Heart left ventricle (tissue), 16 donors: ENCODE measurements at places on chromosomes 5 and 9.

GRCh38 chr5:172417130-172417841, 37.0 kb downstream of the SH3PXD2B start:
- H3K4me1 ChIP-seq, result peaks cover 32% of the 10 kb centered on the region

GRCh38 chr5:88732181-88732633, 150.8 kb downstream of the MEF2C start:
- no peaks in the 10 kb centered on the region for H3K27me3 ChIP-seq
- peak; percentile 45 for DNase-seq

DNA sequence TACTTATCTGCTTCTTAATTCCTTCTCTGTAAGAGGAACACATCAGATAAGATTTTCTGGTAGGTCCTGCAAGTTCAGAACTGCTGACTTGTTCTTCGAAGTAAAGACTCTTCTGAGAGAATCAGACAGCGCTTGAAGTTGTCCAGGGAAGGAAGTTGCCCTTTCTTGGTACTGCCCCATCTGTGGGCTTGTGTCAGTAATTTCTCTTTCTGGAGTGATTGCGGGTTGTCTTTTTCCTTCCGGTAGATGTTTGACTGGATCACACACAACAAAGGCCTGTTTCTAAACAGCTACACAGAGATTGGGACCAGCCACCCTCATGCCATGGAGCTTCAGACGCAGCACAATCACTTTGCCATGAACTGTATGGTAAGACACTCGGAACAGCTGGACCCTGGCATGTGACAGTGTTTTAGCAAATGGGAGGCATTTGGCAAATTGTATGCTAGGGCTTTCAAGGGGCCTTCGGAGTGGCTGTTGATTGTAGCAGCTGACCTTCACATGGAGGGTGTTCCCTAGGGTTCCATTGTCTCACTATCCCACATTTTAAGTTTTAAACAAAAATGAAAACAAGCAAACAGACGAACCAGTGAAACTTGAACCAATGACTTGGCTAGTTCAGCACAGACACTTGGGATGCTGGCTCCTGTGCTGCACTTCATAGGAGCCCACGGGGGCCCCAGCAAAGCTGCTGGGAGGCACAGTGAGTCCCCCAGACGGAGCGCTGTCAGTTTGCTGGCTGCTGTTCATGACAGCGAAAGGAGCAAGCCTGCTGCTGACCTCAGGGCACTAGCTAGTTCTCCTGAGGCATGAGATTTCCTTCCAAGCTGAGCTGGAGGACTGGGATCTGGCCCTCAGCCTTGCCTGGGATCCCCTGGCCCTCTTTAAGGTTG, 149.9 kb downstream of the TRIO start:
- no peaks in the 10 kb centered on the region for H3K27me3 ChIP-seq
- no peak overlapping the region for H3K4me3 ChIP-seq
- DNase-seq, result no peak
- H3K36me3 ChIP-seq, result peaks cover 53% of the 10 kb centered on the region
- H3K27ac ChIP-seq, result no peak overlapping the region

DNA sequence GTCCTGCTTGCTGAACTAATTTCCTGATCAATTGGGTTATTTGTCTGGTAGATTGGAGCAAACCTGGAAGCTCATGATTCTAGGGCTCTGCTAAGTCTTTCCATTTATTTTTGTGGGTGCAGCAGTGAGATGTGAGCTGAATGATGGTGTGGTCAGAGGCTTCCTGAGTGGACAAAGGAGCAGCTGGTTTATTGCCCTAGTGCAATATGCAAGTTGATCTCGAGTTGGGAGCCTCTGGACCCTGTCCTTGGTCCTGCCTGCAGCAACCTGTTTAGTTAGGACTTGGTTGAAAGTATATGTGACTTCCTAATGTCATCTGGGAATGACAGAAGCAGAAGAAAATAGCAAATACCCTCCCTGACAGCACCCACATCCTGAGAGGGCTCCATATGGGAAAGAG, 4.2 kb upstream of the UNC5A start:
- no peaks in the 10 kb centered on the region for H3K36me3 ChIP-seq
- H3K4me3 ChIP-seq, result no peak overlapping the region
- no peak overlapping the region for H3K27ac ChIP-seq
- DNase-seq, result no peak

- DNase-seq, result no peak
- peak overlapping the region; percentile 5 for H3K27ac ChIP-seq
- peaks cover 40% of the 10 kb centered on the region for H3K4me1 ChIP-seq
- no peaks in the 10 kb centered on the region for H3K36me3 ChIP-seq
- no peaks in the 10 kb centered on the region for H3K27me3 ChIP-seq
Observed at GRCh38 chr5:115774684-115775083, 41.8 kb downstream of the CDO1 start.

DNA sequence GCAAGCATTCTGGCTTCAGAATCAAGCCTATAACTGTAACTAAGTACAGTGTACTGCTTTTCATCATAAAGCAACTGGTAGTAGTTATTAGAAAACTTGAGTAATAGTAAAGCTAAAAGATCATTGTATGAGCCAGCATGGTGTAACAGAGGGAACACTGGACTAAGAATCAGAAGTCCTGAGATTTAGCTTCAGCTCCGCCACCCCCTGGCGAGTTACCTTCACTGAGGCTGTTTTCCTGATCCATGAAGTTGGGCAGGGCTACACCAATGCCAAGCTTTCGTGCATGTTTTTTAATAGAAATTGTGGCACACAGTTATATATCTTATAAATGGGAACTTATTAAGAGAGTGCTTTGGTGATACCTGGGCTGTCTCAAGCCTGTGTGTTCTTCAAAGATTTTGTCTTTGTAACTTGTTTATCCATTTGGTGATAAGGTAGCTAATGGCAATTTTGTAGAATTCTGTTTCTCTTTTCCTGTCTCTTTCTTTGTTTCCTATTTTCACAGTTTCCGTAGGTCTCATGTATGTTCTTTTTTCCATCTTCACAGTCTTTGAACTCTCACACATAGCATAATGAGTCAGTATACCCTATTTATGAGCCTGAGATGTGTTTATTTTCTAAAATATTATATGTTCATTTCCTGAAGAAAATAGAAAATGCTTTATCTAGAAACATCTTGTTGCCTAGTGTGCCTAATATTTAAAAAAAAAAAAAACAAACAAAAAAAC, 102.3 kb downstream of the GDNF start:
- peaks cover 11% of the 10 kb centered on the region for H3K36me3 ChIP-seq
- no peak overlapping the region for H3K27ac ChIP-seq
- no peak for DNase-seq

DNA sequence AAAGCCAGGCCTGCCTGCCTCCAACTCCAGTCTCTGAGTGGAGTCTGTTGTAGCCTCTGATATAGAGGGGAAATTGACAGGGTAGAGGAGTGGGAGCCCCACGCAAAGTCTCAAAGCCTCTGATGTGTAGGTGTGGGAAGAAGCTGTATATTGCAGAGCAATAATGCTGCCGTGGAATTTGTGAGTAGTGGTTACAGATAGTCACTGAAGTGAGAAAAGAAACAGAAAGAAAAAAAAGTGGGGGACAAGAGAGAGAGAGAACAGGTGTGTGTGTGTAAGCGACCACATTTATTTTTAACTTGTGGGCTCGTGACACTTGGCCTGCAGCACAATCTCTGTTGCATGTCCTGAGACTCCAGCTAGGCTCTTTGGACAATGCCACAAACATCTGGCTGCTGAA, 227.8 kb downstream of the NSG2 start:
- no peak overlapping the region for H3K27ac ChIP-seq
- no peaks in the 10 kb centered on the region for H3K36me3 ChIP-seq
- H3K4me3 ChIP-seq, result no peak overlapping the region
- no peaks in the 10 kb centered on the region for H3K27me3 ChIP-seq

- H3K36me3 ChIP-seq, result no peaks in the 10 kb centered on the region
- DNase-seq, result no peak
- no peak overlapping the region for H3K27ac ChIP-seq
- H3K4me3 ChIP-seq, result no peak overlapping the region
Observed at GRCh38 chr9:10921671-10922070, 308.9 kb upstream of the PTPRD start.

DNA sequence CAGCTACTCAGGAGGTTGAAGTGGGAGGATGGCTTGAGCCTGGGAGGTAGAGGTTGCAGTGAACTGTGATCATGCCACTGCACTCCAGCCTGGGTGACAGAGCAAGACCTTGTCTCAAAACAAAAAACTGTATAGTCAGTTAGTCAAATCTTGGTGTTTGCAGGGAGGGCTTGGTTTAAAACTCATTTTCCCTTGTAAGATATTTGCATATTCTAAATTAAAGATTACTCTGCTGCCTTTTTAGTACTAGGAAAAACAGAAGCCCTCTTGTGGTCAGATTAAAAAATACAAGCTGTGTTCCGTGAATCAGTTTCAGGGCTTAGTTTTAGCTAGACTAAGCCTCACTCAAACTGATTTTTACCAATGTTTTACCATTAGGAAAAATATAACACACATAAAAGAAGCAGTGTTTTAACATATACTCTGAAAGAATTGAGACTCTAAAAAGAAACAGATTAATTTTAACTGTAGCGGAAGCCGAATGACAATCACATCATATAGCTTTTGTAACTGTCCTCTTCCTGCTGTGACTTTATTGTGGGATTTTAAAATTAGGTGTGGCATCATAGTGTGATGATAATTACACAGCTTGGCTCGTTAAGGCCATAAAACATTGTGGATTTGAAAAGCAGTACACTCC, 84.9 kb upstream of the BASP1 start:
- H3K36me3 ChIP-seq, result no peaks in the 10 kb centered on the region
- H3K27ac ChIP-seq, result no peak overlapping the region
- peaks cover 3% of the 10 kb centered on the region for H3K4me1 ChIP-seq
- H3K4me3 ChIP-seq, result no peak overlapping the region

DNA sequence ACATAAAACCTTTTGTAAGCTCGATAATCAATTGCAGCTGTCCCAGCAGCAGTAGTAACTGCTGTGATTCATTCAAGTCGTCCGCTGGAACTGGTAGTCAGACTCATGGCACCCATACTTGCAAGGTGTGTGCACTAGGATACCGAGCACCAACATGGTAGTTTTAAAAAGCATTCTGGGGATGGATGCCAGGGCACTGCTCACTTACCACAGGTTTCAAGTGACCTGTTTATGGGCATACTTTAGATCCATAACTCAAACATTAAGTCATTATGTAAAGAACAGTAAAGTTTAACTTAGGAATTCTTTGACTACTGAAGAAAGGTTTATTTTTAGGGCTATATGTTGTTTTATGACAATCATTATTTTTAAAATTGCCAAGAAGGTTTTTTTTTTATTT, 2277.6 kb downstream of the MAT2B start:
- no peak overlapping the region for H3K27ac ChIP-seq
- no peak for DNase-seq
- no peaks in the 10 kb centered on the region for H3K27me3 ChIP-seq
- no peaks in the 10 kb centered on the region for H3K36me3 ChIP-seq
- H3K4me3 ChIP-seq, result no peak overlapping the region
- H3K4me1 ChIP-seq, result no peaks in the 10 kb centered on the region

DNA sequence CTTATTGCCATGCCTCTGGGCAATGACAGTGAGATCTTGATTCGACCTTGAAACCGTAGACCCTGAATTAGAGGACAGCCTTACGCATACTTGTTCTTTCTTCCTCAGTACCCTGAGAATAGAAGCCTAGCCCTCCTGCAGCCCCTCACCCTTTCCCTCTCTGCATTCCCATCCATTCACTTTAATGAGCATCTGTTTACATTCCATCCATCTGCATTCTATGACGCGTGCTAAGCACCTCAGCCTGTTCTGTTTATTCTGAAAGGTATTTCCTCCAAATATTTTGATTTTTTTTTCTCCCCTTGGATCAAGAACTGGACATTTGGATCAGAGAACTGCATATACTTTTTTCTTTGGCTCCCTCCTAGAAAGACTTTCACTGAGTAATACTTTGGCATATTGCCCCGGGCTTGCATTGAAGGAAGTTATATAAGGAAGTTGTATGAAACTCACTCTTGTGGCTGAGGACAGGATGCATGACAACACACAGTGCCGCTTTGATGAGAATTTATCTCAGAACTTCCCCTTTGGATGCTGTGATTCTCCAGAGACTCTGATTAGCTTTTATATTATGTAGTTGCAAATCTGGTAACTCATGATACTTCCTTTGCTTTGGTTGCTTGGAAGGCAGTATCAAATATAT, 15.7 kb downstream of the TMEM8B start:
- peak overlapping the region; percentile 68 for H3K27ac ChIP-seq
- H3K4me1 ChIP-seq, result peaks cover 32% of the 10 kb centered on the region
- DNase-seq, result peak; percentile 70
- no peak overlapping the region for H3K4me3 ChIP-seq

DNA sequence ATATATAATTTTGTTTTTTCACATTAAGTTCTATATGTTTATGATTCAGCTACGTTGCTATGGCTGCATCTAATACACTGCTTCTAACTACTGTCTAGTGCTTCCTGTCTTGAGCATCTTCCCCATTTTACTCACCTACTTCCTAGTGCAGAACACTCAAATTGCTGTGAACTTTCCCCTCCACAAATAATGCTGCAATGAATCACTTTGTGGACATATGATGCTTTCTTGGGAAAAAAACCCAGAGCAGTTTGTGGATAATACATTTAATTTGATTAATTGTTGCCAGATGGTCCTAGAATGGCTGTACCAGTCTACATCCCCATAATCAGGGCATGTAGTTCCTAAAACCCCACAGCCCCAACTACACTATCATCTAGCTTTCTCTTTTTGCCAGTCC, 18.5 kb downstream of the CD180 start:
- peaks cover 9% of the 10 kb centered on the region for H3K4me1 ChIP-seq
- no peak overlapping the region for H3K4me3 ChIP-seq
- no peaks in the 10 kb centered on the region for H3K36me3 ChIP-seq
- no peaks in the 10 kb centered on the region for H3K27me3 ChIP-seq
- no peak overlapping the region for H3K27ac ChIP-seq

- H3K27ac ChIP-seq, result no peak overlapping the region
- H3K27me3 ChIP-seq, result peaks cover 10% of the 10 kb centered on the region
- H3K4me1 ChIP-seq, result no peaks in the 10 kb centered on the region
- no peak for DNase-seq
Observed at GRCh38 chr5:133383580-133383939, 228.8 kb downstream of the FSTL4 start.

DNA sequence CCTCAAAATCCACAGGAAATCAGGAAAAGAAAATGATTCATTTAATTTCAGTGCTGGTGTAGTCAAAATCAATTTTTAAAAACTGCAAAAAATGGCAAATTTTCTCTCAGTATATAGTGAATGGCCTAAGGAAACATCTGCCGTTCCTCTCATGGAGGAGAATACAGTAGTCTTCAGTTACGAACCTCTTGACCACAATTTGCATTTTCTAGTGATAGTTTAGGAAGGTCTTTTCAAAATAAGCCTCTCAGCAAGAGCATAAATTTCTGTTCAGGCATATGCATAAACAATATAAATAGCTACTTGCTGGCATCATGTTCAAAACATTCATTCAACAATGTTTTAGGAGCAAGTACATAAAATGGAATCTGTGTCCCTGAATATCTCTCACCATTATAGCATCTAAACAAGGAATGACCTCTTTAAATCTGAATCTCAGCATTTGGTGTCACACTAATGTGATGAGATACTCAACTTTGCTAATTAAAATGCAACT, 33.5 kb downstream of the HAPLN1 start:
- H3K4me3 ChIP-seq, result no peak overlapping the region
- H3K36me3 ChIP-seq, result no peaks in the 10 kb centered on the region
- H3K4me1 ChIP-seq, result no peaks in the 10 kb centered on the region
- no peak overlapping the region for H3K27ac ChIP-seq

- no peak overlapping the region for H3K27ac ChIP-seq
- H3K36me3 ChIP-seq, result no peaks in the 10 kb centered on the region
- no peak overlapping the region for H3K4me3 ChIP-seq
- H3K4me1 ChIP-seq, result peaks cover 7% of the 10 kb centered on the region
- DNase-seq, result no peak
Observed at GRCh38 chr5:159785656-159786055, 130.6 kb upstream of the ADRA1B start.
